CD4-positive, alpha-beta T cell treated with Interleukin-12 subunit alpha and Interleukin-12 subunit beta, for 1 hour (primary cell): ENCODE measurements at places on chromosomes 16 and 17.

DNA sequence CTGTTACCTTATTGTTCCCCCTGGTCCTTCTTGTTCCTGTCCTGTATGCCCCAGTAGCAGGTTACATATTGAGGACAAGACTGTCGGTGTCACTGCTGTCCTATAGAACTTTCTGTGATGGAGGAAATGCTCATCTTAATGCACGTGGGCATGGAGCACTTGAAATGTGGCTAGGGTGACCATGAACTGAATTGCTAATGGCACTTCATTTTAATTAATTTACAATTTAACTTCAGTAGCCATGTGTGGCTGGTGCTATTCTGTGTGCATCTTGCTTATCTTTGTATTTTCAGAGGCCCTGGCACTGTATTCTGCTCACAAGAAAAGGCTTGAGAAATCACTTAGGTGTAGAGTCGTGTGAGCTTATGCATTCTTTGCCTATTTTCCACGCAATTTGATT is 125.2 kb downstream of the MSI2 start:
- no peak for DNase-seq

DNA sequence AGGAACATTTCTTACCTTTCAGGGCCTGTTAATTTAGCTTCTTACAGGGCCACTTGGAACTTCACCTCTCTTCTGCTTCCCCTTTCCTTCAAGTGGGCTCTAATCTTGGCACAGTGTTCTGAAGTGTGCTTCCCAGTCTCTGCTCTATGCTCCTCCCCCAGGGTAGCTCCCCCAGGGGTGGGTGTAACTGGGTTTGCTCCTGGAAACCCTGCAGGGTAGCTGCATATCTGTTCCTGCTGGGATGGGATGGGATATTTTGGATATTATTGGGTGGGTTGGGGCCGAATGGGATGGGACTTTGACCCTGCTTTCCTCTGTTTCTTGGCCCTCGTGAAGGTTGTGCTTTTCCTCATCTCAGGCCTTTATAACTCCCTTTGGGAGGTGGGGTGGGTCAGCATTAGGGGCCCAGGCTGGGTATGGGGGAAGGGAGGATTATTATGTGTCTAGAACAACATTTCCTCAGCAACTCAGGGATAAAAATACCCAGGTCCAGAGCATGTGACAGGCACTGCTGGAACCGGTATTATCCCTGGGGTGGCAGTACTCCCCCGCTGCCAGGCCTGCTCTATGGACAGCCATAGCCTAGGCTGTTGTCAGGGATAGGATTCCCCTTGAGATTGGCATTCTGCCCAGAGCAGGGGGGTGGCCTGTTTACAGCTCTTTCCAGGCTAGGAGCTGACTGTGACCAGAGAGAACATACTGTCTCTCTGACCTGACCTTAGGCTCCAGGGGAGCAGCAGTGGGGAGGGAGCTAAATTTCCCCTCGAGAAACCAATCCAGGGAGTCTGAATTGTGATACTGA is 5.0 kb downstream of the NFE2L1 start:
- DNase-seq = no peak

DNA sequence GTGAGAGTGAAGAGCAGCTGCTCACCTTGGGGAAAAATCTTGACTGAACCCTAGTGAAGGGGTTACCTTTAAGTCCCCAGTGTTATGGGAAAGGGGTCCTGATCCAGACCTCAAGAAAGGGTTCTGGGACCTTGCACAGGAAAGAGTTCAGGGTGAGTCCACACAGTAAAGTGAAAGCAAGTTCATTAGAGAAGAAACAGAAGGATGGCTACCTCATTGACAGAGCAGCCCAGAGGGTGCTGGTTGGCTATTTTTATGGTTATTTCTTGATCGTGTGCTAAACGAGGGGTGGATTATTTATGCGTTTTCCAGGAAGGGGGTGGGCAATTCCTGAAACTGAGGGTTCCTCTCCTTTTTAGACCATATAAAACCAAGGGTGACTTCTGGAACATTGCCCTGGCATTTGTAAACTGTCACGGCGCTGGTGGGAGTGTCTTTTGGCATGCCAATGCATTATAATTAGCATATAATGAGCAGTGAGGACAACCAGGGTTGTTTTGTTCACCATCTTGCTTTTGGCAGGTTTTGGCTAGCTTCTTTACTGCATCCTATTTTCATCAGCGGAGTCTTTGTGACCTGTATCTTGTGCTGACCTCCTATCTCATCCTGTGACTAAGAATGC is 58.4 kb downstream of the SMPD3 start:
- DNase-seq = no peak

GRCh38 chr17:7393613-7394451 is 493 bp downstream of the PLSCR3 start:
- peak; percentile 81 for DNase-seq

GRCh38 chr16:86442703-86443102 is 67.6 kb upstream of the FOXF1 start:
- DNase-seq = no peak

DNA sequence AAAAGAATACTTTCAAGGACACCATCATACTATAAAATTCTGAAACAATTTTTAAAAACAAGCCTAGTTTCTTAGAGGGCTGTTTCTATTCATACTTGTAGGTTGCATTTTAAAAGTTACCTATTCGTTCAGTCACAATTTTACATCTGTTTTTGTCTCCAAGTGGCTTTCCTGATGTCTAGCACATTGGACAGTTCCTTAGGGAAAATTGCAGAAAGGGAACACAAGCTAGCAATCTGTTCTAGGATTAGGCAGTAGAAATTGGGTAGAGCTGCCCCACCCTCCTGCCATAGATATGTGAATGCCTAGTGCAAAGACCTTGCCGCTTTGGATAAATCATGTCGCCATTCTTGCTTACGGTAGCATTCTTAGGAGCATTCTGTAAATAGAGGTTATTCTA is 358.9 kb downstream of the RBFOX1 start:
- no peak for DNase-seq

DNA sequence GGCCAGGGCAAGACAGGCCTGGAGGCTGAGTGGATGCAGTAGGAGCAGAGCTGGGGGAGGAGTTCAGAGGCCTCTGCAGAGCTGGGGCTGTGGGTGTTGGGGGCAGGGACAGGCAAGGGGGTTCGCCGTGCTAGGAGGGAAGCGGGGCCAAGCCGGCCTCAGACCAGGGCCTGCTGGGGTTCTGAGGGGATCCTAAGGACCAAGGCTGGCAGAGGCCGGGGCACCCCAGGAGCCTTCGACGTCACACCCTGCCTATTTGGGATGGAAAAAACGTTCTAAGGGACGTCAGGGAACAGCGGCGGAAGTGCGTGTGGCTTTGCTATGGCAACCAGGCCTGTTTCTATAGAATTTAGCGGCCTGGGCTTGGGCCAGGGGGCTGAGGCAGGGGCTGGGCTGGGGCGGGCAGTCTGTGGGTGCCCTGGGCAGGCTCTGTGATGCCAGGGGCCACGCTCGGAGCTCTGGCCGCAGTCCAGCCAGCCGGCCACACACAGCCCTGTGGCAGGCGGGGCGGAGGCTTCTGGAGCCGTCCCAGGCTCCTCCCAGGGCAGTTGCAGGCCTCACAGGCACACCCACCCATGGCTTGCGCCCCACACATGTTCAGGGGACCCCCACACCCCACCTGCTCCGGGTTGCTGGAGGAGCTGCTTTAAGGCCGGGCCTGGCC is 3.7 kb downstream of the TRAF7 start:
- DNase-seq = no peak

DNA sequence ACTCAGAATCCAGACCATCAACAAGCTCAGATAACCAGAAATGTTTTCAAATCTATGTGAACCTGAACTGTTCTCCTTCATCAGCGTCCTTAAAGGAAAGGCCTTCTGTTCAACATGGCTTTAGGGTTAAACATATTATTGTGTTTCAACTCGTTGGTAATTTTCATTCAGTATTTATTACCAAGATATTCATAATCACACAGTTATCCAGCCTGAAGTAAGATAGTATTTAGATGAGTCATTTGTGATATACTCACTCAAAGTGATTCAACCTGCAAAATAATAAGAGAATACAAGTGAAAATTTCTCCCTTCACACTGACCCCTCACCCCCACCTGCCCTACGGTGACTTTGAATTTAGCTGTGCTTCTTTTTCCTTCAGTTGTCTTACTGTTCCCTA is 3.0 kb downstream of the CYLD start:
- DNase-seq = no peak

DNA sequence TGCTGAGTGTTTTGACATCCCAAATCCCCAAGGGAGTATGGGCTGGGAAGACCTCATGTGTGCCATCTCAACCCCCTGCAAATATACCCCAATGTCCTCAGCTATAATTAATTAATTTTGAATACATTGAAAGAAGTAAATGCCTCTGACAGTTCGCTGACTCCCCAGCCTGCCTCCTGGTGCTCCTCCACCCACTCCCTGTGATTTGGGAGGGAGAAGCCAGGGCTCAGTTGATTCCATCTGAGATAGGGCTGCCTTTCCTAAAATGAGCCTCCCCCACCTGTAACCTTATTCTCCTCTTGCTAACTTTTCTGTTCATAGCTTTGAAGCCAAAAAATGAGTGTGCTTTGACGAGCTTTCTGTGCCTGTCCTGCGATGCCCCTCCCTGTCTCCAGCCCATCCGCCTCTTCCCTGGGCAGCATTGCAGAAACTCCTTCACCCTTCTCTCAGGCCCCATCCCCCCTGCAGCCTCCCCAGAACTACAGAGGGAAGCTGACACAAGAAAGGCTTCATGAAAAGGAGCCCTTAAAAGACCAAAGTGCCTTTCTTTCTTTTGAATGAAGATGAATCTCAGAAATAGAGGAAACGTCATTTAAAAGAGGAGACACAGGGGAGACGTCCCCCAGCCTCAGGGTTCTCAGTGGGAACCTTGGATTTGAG is 70.3 kb downstream of the HLF start:
- no peak for DNase-seq

DNA sequence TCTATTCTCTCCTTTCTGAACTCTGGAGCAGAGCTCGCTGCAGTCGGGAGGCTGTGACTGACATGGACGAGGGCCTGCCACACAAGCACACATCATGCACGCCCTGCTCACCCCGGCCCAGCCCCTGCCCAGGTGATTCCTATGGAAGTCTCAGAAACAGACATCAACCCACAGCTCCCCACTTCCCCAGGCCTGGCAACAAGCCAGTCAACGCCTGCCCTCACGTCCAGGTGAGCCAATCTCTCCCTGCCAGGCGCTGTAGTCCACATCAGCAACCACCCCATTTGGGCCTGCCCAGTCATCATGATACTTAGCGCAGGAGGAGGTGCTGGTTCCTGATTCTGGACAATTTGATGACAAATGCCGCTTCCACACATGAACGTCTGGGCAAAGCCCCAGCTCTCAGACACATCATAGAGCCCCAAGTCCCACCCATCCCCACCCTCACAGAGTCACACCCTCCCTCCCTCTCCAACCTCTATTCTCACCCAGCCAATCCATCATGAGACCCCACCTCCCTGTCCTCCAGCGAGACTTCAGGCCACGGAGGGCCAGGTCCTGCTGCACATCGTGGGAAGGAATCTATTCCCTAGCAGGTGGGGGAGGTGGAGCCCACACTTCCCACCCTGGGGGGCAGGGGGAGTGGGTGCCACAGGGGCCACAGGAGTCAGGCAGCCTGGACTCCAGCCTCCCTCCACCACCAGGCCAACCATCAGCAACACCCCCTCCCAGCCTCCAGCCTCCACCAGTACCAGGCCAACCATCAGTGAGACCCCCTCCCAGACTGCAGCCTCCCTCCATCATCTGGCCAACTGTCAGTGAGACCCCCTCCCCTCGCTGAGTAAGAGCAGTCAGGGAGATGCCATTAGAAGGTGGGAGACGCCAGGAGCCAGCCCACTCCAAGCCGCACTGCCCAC is 33.7 kb upstream of the GSG1L start:
- no peak for DNase-seq

- DNase-seq = no peak
These were observed 229.5 kb downstream of the PRKCA start for GRCh38 chr17:66531851-66532295.

GRCh38 chr16:79282806-79283205 is 317.7 kb downstream of the MAF start:
- DNase-seq = no peak

GRCh38 chr17:49969134-49969759 is at the start of gene DLX4:
DLX4 (plus strand) TSS chr17:49969190; CDS start chr17:49969469, 279 bp downstream.
- no peak for DNase-seq
